ENCODE measurements at places on chromosomes 7 and 10.
A peak's percentile ranks its signal among the peaks of the same experiment; 100 is the strongest.

GRCh38 chr7:134643131-134643530 lies 3.5 kb upstream of the BPGM start:
- no peak for DNase-seq

- no peak for DNase-seq
These were observed 206.9 kb upstream of the KLF14 start for GRCh38 chr7:130940907-130941306.

GRCh38 chr7:69219381-69219780 lies 378.9 kb upstream of the AUTS2 start:
- no peak for DNase-seq

- no peak for DNase-seq
These were observed 74.0 kb downstream of the DOCK4 start for GRCh38 chr7:112132051-112132694.

- no peak for DNase-seq
These were observed 12.8 kb downstream of the CNNM1 start for GRCh38 chr10:99341860-99342490.

- peak; percentile 36 for DNase-seq
These were observed 7.5 kb downstream of the SAR1A start for GRCh38 chr10:70162892-70163201.

GRCh38 chr10:80498833-80499741 lies 38.6 kb upstream of the SH2D4B start:
- peak; percentile 46 for DNase-seq

DNA sequence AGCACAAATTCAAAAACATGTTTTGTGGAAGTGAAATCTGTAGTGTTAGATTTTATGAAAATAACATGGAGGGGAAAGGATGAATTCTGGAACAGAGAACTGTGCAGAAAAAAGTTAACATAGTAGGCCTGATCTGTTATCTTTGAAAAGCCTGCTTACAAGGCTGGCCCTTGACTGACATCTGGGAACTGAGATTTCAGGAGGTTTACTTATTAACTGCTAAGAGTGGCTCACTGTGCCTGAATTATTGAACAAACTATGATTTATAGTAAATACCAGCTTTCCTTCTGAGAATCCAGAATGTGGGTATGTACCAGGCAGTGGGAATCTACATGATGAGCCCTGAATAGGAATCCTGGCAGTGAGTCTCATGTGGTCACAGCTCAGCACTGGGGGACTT lies 30.5 kb downstream of the NSUN6 start:
- DNase-seq = no peak

DNA sequence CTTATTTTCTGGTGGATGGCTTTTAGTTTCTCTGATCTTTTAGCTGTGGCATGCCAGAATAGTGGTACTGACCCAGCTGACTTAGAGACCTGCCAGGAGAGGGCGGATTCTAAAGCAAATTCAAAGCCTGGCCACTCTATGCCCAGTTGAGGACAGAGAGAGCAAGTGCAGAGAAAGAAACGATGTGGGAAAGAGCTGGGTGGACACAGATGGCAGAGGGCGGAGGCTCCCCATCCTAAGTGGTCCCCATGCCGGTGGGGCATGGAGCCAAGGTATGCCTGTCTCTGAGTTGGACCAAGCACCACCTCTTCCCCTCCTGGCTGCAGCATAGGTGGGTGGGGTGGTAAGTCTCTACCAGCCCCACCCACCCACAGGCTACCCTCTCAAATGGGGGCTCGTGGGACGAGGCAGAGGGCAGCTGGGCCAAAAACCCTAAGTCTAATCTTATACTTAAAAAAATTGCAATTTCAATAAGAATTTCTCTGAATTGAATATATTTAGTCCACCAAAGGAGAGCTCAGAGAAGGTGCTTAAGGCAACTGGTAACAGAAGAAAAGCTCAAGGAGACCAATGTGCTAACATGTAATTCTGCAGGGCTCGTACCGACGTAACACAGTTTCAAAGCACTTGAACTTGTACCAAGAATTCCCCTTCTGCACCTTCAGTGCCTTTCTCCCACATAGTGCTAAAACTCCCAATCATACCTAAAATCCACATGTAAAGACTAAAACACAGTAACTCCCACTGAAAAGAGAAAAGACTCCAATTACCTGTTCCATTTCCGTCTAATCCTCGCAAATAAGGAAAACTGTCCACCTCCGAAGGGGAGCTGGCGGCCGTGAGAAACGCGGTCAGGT lies 85.7 kb upstream of the NMT2 start:
- no peak for DNase-seq

- DNase-seq = no peak
These were observed 70.8 kb downstream of the RBM33 start for GRCh38 chr7:155715111-155715805.

Data from activated CD4-positive, alpha-beta T cell treated with anti-CD3 and anti-CD28 coated beads, Interleukin-2, amount 50 U/mL, for 1 hour (primary cell).